CD4-positive, alpha-beta T cell treated with Interleukin-4 for 4 hours (primary cell): ENCODE measurements at places on chromosomes 13 and 19.

GRCh38 chr19:12660980-12661379 is 5.6 kb downstream of the MAN2B1 start:
- DNase-seq, result no peak

DNA sequence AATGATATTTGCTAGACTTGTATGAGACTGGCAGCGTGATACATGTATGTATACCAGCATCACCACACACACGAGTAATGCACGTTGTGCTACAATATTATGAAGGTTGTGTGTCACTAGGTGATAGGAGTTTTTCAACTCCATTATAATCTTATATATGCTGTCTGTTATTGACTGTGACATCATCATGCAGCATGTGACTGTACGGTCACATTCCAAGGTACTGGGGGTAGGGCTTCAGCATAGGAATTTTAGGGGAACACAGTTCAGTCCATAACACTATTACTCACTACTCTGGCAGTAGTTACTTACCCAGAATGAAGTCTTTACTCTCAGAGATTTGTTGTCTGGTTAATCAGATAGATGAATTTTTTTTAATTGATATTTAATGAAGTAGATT is 91.1 kb downstream of the CDK8 start:
- no peak for DNase-seq

GRCh38 chr13:25379011-25379410 is 7.2 kb downstream of the ATP8A2 start:
- no peak for DNase-seq

- DNase-seq, result no peak
Observed at GRCh38 chr19:33279430-33280350, 22.6 kb downstream of the CEBPA start.

DNA sequence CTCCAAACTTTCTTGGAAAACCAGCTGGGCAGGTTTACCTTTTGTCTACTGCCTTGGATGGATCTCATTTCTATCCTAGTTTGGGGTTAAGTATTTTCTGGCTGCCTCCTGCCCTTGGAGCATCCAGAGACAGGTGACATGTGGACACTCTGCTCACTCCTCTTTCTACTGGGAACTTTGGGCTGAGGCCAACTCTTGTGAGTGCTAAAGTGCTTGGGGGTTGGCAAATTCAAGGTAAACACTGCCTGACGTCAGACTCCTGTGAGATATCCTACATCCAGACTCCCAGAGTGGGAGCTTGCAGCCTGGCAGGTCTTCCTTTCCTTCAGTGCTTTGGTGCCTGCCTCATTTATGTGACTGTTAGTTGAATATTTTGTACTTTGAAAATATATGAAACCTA is 388.1 kb downstream of the KCNRG start:
- DNase-seq, result no peak

DNA sequence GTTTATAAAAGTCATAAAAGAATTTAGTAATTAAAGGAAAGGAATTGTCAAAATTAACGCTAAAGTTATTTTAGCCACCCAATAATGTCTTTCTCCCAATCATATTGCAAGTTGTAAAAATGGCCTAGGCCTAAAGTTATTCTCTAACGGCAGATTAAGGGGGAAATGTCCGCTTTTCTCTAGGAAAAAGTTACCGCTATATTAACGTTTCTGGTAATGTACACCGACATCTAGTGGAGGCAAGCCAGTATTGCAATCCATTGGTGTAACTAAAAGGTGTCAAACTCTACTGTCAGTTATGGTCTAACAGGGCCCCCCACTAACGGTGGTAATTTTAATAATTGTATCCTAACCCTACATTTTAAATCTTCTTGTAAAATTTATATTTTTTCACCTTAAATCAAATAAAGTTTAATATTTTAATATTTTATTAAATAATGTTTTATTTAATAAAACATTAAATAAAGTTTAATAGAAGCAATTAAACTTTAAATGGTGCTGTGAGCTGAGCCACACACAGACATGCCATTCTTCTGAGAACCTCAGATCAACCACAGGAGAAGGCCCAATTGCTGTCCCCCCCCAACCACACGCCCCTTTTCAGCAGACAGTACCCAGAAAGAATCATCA is 35.9 kb upstream of the ZSCAN5A start:
- DNase-seq, result peak; percentile 57

DNA sequence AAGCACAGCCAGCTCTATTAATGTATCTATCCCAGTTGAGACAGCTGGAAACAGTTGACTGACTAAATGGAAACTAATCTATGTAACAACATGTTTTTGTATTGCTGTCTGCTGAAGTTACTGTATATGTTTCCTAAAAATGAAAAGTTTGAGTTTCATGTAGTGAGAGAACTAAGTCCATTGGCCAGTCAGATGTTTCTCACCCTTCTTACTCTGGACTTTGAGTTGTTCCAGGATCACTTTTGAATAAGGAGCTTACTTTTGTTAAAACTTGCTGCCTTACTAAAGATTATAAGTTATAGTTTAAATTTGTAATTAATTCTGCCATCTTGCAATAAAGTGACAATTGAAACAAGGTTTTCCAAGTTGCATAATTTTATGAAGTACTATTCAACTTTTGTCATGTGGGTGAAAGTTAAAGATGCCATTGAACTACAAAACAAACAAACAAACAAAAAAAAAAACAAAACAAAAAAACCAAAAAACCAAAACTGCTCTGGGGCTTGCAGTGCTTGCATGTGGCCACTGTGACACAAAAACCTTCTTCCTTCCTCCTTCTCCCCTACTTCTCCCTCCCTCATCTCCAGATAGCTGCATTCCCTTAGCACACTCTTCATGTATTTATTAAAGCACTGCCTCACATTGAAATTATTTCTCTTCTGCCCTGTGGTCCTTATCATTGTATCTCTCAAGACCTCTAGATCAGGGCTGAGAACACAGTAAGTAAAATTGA is 15.3 kb downstream of the WDFY2 start:
- DNase-seq, result no peak

- DNase-seq, result no peak
Observed at GRCh38 chr13:34654647-34655046, 287.4 kb upstream of the NBEA start.

DNA sequence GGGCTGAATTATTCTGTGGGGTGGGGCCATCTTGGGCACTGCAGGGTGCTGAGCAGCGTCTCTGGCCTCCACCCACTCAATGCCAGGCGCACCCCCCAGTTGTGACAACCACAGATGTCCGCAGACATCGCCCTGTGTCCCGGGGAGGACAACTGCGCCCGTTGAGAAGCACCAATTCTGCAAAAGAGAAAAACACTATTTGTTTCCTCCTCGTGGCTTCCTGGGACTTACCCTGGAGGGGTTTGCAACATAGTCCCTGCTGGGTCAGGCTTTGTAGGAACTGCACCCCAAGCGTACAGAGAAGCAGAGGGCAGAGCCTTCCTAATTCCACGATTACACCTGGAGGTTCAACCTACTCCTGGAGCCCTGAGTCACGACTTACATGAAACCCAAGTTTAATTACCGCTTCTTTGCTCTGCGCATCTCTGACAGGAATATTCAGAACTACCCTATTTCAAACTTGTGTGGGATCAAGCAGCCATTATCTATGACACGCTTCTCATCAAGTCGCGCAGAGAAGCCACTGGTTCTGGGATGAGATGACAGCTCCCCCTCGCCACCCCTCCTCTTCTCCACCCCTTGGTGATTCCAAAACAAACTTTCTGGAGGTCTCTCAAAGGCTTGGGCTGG is 11.1 kb upstream of the SLC39A3 start:
- no peak for DNase-seq

- no peak for DNase-seq
Observed at GRCh38 chr13:75804605-75805004, 168.5 kb downstream of the LMO7 start.

- no peak for DNase-seq
Observed at GRCh38 chr19:44003461-44004009, 778 bp downstream of the ZNF230 start.

GRCh38 chr19:41610789-41611188 is 16.1 kb downstream of the CEACAM4 start:
- DNase-seq, result no peak

- DNase-seq, result no peak
Observed at GRCh38 chr13:111954661-111955411, 112.1 kb upstream of the SOX1 start.

- DNase-seq, result no peak
Observed at GRCh38 chr19:15299568-15300409, 32.5 kb downstream of the BRD4 start.

- no peak for DNase-seq
Observed at GRCh38 chr19:29854033-29854432, 42.2 kb downstream of the CCNE1 start.

GRCh38 chr13:78604782-78605611 is 1.6 kb upstream of the POU4F1 start:
- DNase-seq, result no peak

DNA sequence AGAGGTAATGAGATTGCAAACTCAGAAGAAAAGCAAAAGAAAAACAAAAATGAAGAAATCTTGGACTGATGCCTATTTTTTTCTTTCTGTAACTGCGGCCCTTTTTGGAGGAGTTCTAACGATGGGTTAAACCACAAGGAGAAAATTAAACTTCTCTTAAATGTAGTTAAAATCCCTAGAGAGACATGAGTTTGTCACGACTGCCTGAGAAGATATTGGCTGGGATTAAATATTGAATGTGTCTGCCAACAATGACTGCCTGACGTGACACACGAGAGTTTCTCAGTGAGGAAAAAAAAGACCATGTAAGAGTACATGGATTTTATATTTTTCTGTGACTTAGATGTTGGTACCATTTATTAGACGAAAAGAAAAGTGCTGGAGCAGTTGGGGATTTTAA is 1013.4 kb downstream of the PCDH9 start:
- no peak for DNase-seq

DNA sequence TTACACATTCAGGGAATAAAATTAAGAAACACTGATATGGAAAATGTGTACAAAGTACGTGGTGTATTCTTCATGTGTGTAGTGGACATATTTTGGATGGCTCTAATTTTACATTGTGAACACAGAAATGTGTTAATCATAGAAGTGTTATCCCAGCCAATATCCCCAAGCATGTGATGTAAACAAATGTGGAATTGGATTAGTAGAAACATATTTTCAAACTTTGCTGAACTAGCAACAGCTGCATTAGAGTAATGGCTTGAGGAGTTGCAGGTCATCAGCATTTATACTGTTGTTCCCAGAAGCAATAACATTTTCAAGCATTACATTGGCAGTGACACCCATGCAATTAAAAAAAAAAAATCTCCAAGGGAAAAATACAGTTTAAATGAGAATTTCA is 600.6 kb downstream of the SLITRK1 start:
- DNase-seq, result no peak

GRCh38 chr13:76014406-76015318 is 378.5 kb downstream of the LMO7 start:
- DNase-seq, result no peak

DNA sequence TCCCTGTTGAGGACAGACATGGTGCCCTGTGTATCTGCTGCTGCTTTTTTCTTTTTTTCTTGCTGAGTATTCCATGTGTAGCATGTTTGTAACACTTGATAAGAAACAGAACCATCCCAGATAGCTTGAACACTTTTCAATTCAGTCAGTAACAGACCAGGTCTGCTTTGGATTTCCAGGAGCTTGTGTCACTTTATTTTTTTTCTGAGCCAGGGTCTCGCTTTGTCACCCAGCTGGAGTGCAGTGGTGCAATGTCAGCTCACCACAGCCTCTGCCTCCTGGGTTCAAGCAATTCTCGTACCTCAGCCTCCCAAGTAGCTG is 43.7 kb downstream of the BBC3 start:
- no peak for DNase-seq

DNA sequence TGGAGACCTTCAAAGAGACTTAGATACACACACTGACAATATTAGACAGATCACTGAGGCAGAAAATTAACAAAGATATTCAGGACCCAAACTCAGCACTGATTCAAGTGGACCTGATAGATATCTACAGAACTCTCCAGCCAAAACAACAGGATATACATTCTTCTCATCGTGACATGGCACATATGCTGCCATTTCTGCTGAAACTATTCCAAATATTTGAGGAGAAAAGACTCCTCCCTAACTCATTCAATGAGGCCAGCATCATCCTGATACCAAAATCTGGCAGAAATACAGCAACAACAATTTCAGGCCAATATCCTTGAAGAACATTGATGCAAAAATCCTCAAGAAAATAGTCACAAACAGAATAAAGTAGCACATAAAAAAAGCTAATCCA is 53.3 kb downstream of the TRPC4 start:
- no peak for DNase-seq

DNA sequence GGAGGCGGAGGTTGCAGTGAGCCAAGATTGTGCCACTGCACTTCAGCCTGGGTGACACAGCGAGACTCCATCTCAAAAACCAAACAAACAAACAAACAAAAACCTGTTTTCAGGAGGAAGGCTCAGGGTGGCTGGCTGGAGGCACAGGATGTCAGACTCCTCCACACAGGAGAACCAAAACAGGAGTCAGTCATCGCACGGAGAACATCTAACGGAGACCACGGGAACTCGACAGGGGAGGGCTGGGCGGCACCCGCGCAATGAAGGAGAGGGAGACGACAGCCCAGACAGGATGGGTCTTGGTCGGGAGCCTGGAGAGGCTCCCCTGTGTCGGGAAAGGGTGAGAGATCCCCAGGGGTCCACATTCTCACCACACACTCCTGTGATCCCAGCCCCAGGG is 20.8 kb upstream of the SLC7A9 start:
- no peak for DNase-seq

DNA sequence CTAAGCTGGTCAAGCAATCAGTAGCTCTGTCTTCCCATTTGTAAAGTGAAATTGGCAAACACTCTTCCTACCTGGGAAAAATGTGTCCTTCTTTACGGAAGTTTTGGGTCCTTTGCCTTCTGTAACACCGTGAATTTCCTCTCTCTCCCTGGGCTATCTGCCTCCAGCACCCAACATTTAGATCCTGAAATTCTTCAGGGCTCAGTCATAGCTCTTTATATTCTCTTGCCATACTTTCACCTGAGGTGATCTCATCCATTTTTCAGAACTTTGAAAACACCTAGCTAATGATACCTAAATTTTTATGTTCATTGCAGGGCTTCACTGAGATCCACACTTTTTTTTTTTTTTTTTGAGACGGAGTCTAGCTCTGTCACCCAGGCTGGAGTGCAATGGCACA is 1042.2 kb downstream of the DIAPH3 start:
- no peak for DNase-seq

DNA sequence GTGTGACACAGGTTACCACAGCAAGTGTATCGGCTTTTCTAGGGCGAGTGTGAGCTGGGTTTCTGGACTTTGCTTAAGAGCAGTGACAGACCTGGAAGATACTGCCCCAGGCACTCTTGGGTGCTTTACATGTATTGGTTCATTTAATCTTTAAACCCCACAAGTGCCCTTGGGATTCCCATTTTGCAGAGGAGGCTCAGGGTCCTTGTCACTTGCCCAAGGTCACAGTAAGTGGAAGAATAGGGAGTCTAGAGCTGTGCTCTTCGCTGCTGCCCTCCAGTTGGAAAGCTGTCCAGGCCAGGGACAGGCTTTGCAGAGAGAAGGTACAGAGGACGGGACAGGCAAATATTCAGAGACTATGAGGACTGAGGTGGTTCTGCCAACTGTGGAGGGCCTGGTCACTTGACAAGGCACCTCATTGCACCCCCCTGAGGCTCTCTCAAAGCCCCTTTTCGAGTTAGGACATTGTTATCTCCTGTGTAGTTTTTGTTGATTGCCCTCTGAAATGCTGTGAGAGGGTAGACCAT is 42.4 kb downstream of the BBC3 start:
- no peak for DNase-seq

- DNase-seq, result no peak
Observed at GRCh38 chr19:28881616-28882015, 331.3 kb downstream of the UQCRFS1 start.

- DNase-seq, result no peak
Observed at GRCh38 chr13:21130116-21130515, 46.2 kb downstream of the SKA3 start.

GRCh38 chr19:6833166-6833790 is 54.1 kb upstream of the ADGRE1 start:
- no peak for DNase-seq
